ENCODE measurements at places on chromosomes 1 and 21. TPM values are rescaled to one million over a fixed set of nuclear protein-coding genes. Genes with fewer than 3 reads are reported as not detected.

Gene TBX19
- 0.33 TPM for total RNA-seq

Gene TSTD1
- 3.4 TPM for total RNA-seq

Gene PCP4L1
- total RNA-seq, result not detected

Gene C1orf185
- not detected for total RNA-seq

Gene CRYAA
- total RNA-seq, result not detected

Gene CCDC30
- total RNA-seq, result 0.55 TPM

Gene GJB4
- total RNA-seq, result not detected

Gene FAM151A
- not detected for total RNA-seq

Gene F3
- total RNA-seq, result 16.9 TPM

Gene TNNI3K
- total RNA-seq, result not detected

Gene BSND
- total RNA-seq, result not detected

Gene TSPEAR
- total RNA-seq, result not detected

Gene FCGR3A
- total RNA-seq, result not detected

Gene SPRR2F
- total RNA-seq, result not detected

Gene PDE9A
- 1.9 TPM for total RNA-seq

Gene OR6N1
- not detected for total RNA-seq

Gene C1orf116
- under 0.01 TPM for total RNA-seq

Gene LRRN2
- total RNA-seq, result under 0.01 TPM

Gene PYHIN1
- total RNA-seq, result not detected

Gene TMIGD3
- not detected for total RNA-seq

Gene LCE4A
- total RNA-seq, result not detected

Gene ZNF496
- total RNA-seq, result 17.8 TPM

Gene VAV3
- total RNA-seq, result 0.77 TPM

Gene DNAH14
- total RNA-seq, result 34.0 TPM

Gene TRIM63
- total RNA-seq, result 0.11 TPM

Gene ECM1
- 9.5 TPM for total RNA-seq

Gene TMPRSS3
- not detected for total RNA-seq

Gene CFHR2
- not detected for total RNA-seq

All from uterine smooth muscle cell (primary cell).